ENCODE measurements at places on chromosomes 5 and 9.

DNA sequence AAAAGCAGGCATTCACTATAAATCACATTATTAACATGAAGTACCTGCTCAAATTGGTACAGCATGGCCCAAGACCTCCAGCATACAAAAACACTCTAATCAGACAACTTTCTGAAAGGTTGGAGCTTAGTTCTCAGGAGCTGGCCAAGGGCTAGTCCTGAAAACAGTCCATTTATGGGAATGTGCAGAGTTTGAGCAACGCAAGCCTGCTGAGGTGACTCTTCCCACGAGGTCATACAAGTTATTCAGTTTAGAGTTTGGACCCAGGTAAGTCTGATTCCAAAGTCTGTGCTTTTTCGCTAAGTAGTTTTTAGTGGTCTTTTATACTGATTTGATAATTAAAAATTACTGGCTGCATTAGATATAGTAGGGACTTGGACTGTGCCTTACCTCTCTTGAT lies 52.6 kb downstream of the AP3S1 start:
- DNase-seq, result no peak

DNA sequence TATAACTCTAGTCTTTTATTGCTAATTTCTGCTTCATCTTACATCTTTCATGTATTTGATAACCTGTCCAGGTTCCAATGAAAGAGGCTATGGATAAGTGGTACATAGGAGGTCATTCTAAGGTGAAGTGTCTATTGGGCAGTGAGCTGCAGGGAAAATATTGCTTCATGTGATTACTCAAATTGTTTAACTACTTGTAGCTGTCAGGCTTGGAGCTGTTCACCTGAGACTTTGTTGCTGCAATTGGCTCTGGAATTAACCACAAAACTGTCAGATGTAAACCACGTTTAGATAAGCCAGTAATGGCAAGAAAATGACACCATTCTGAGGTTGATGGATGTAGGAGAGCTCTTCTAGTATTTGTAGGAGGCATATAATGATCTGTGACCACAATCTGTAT lies 26.0 kb downstream of the ADAMTSL1 start:
- no peak for DNase-seq

GRCh38 chr9:116174347-116174746 lies 20.8 kb downstream of the PAPPA start:
- DNase-seq, result no peak

GRCh38 chr5:10666531-10667299 lies 94.3 kb downstream of the DAP start:
- no peak for DNase-seq

- no peak for DNase-seq
Observed at GRCh38 chr5:72009280-72009679, 98.0 kb upstream of the MAP1B start.

GRCh38 chr9:127450243-127450760 lies 904 bp downstream of the RPL12 start:
- DNase-seq, result peak; percentile 66

- no peak for DNase-seq
Observed at GRCh38 chr9:36158917-36159316, 10.3 kb upstream of the CCIN start.

GRCh38 chr5:122879076-122879475 lies 33.7 kb downstream of the SNX24 start:
- DNase-seq, result no peak

GRCh38 chr5:52771343-52772039 lies 16.2 kb upstream of the ITGA1 start:
- DNase-seq, result no peak

DNA sequence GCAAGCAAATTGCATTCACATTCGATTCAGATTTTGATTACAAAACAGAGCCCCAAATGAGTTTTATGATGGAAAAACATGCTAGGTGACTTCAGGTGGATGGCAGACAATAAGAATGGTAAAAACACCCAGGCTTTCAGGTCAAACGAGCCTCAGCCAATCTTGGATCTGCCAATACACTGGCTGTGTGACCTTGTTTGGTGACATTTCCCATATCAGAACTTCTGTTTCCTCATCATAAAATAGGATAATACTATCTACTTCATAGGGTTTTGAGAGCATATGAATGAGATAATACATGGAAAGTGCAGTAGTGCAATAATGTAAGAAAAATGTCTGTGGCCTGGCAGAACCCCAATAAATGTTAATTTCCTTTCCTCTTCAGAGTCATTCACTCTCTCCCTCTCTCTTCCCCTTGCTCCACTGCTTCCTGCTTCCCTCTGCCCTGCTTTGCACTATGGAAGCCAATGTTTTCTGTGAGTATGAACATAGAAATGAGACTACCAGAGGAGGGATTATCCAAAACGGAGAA lies 54.7 kb downstream of the SH3RF2 start:
- DNase-seq, result no peak

DNA sequence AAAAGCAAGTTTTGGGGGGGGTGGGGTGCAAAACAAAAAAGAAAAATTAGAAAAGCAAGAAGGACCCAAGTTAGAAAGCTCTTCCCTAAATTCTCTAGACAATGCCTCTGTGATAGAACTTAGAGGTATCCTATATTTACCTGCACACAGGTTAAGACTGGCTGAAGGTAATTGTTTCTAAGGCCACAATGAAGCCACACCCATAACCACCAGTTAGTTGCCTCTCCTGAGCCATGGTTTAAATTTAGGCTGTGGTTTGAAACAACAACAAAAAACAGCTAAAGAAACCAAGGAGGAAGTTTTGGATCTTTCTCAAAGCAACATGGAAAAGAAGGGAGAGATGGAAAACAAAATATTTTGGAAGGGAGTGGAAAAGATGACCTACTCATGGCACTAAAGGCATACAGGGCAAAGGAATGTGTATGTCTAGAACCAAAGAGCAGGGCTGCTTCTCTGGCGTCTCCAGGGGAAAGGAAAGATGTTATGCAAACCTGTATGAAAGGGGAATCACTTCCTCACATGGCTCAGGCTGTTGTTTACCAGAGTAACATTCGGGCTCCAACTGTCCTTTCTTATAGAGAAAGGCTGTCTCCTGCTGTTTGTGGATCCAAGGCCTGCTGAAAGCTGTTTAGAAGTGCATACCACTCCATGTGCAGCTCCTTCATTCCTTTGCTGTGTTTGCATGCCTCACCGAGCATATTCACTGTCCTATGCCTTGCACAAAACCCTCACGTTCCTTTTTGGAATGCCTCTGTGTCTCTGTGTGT lies 408.9 kb upstream of the MPDZ start:
- no peak for DNase-seq

GRCh38 chr5:55965525-55965924 lies 29.2 kb downstream of the IL6ST start:
- no peak for DNase-seq

DNA sequence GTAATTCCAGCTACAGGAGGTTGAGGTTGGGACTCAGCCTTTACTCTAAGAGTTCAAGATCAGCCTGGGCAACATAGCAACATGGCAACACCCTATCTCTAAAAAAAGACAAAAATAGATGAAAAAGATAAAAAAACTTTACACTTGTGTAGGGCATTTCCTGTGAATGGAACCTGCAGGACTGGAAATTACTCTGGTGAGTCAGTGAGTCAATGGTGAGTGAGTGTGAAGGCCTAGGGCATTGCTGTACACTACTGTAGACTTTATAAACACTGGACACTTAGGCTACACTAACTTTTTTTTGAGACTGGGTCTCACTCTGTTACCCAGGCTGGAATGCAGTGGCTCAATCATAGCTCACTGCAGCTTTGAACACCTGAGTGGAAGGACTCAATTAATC lies 19.5 kb upstream of the ARSI start:
- DNase-seq, result no peak

- DNase-seq, result no peak
Observed at GRCh38 chr9:98573749-98574278, 134.9 kb downstream of the GABBR2 start.

DNA sequence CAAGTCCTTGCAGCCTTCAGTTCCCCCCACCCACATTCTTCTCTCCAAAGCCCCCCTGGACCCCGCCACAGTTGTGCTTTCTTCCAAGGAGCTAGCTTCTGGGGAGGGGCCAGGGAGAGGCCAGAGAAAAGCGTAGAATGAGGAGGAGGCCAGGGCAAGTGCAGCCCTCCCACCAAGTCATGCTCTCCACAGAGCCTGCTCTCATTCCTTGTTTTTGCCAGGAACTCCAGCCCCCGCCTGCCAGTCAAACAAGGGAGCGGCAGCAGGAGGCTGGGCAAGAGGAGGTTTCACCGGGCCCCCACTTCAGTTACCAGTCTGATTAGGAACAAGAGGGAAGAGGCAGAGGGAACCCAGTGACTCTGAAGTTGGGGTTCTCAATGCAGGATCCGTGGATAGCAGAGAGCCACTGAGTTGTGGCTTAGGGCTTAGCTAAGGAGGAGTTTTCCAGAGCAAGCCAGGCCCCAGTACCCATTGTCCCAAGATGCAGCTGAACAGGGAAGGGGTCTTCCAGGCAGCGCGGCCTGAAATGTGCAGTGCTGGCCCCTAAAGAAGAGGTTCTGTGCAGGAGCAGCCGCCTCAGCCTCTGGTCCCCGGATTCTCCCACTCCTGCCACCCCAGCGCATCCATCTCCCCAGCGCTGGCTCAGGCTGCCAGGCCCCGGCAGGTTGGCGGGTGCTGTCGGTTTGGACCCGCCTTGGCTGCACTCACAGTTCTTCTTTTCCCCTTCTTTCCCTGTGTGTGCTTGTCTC lies 120.6 kb downstream of the DAB2IP start:
- no peak for DNase-seq

DNA sequence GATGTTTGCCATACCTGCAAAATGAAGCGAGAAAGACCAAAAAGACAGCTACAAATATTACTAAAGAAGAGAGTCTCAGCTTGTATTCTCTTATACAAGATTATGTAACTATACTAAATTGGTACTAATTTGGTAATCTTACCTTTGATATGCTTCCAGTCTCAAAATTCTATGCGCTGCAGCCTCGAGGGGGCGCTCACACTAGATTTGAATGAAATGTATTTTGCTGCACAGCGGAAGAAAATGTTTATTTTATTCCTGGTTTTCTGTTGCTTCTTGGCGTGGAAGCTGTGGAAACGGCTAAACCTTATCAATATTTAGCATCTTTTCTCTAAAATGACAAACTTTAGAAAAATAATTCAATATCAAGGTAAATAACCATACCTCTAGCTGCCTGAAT lies 267.0 kb upstream of the NUDT12 start:
- peak; percentile 11 for DNase-seq

GRCh38 chr5:93421987-93422401 lies 159.0 kb downstream of the NR2F1-AS1 start:
- no peak for DNase-seq

DNA sequence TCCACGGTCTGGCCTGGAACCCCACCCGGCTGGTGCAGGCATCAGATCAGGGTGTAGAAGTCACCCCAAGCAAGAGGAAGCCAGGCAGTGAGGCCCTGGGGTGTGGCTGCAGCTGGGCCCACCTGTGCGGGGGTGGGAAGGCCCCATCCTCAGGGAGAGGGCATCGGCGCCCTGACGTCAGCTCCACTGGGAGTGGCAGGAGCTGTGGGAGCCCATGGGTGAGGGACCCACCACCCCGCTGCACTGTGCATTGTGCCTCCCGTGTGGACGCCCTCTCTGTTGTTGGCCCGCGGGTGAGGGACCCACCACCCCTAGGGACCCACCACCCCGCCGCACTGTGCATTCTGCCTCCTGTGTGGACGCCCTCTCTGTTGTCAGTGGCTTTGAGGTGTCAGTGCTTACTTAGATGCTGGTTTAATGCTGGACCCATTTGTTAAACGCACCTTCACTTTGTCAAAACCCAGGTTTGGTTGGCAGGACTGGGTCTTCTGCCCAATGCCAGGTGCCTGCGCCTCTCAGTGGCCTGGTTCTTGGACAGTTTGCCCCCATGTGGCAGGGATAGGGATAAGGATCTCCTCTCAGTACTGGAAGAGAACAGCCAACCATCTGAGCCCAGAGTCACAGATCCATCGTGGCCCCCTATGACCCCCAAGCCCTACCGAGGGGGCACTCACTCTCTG lies 6.9 kb upstream of the EXOC3 start:
- no peak for DNase-seq

- DNase-seq, result no peak
Observed at GRCh38 chr9:9412241-9412640, 1200.6 kb downstream of the PTPRD start.

DNA sequence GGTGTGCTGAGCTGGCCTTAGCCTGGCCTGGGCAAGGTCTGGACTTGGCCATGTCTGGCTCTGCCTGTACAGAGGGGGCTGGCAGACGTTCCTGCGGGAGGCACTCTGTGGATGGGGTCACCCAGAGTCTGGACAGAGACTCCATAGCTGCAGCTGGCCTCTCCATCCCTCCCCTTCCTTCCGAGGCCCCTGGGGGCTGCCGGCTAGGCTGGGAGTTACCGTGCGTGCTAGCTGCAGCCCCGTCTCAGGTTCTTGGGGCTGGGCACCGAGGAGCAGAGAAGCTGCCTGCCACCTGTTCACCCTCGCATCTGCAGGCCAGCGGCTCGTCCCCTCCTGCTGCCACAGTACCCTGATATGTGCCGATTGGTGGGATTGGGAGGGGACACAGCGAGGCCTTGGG lies 63.4 kb downstream of the RXRA start:
- no peak for DNase-seq

DNA sequence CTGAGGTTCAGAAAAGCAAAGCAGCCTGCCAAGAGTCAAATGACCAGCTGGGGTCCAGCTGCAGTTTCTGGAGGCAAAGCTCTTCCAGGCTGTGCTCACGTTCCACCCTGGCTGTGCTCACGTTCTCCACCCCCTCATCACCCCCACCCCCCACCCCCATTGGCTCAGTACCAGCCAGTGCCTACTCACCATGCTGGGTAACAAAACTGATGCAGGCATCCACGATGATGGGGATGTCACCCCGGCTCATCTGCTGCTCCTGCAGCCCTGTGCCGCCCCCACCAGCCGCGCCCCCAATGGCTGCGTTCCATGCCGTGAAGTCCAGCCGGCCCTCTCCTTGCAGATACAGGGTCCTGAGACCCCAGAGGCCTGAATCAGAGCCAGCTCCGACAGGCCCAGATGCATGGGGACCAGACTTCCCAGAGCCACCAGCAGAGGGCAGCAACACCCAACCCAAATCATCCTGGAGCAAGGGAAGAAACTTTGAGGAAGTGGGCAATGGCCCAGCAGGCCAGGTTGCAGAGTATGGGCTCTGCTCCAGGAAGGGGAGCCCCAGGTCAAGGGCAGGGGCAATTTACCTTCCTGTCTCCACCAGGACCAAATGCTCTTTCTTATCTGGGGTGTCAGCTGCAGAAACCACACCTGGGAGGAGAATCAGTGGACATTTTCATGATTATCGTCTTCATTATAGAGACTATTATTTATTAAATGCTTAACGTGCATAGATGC lies 13.7 kb upstream of the FCHSD1 start:
- DNase-seq, result peak; percentile 85

DNA sequence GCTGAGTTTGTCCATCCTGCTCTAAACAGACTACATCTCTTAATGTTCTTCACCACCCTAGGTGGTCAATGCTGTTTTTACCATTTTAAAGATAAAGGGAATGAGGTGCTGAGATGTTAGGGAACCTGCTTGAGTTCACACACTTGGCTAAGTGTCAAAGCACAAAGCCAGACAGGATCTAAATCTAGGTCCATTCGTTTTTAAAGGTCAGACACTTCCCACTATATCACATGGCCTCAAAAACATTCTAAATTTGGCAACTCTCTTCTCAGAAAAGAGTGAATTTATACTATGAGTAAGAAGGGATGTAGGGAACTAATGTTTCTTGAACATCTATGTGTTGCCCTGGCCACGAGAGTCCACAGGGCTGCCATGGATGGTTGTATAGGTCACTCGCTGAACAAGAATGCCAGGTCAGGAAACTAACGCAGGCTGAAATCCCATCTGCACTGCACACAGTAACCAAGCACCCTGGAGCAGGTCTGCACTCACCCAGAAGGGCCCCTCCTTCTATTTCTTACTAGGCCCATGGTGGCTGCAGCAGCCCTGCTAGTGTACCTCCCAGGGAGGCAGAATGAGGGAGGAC lies 213.0 kb downstream of the SPOCK1 start:
- no peak for DNase-seq
